ENCODE measurements at places on chromosomes 2 and 18.

GRCh38 chr18:75208155-75208835 lies 644 bp downstream of the PTGR3 start:
- DNase-seq, result no peak

DNA sequence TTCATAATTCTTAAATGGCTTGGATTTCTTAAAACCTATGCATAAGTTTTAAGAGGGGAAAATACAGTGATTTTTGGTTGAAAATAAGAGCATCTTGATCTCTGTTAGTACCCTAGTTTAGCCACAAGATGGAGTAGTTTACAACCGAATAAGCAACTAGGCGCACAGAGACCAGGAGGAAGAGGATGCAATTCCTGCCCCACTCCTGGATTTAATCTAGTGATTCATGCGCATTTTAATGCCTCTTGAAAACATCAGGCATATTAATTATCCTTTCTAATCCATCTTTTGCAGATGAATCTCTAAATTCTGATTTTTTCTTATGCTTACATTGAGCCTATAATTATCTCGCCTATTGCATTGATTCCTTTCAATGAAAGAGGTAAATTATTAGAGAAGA lies 76.7 kb downstream of the MRPS9 start:
- no peak for DNase-seq

DNA sequence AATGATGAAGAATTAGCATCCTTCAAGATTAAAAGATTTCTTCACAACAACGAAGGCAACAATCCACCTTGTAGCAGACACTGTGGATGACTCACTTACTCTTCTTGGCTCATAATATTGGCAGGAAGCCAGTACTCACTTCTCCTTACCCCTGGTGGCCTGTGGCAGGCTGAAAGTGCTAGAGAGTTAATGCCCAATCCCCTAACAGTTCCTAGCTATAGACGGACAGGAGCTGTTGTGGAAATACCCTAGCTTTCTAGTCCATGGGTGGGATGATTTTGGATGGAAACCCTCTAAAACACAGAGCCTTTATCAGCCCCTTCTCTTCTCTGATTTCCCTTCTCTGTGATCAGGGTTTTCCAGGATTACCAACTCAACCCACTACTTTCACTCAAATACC lies 128.6 kb upstream of the NYAP2 start:
- DNase-seq, result no peak

GRCh38 chr2:201058914-201059313 lies 12.6 kb downstream of the HYCC2 start:
- no peak for DNase-seq
